Pons (tissue), 1 donor: ENCODE measurements at places on chromosomes 16 and 17.

DNA sequence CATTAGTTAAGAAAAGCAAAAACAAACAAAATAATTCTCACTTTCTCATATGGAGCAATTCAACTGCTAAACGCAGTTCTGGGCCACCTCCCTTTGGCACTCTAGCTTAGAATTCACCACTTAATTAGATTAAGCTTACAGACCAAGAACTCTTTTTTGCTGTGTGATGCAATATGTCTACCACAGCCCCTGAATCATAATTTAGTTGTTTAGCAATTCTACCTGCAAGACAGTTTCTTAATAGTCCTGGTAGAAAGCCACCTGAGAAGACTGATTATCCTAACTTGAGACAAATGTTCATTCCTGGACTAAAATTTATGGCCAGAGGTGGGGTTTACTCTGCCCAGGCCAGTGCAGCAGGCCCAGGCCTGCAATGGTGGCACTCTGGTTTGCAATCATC lies 205.9 kb downstream of the HS3ST3A1 start:
- no peak for DNase-seq

DNA sequence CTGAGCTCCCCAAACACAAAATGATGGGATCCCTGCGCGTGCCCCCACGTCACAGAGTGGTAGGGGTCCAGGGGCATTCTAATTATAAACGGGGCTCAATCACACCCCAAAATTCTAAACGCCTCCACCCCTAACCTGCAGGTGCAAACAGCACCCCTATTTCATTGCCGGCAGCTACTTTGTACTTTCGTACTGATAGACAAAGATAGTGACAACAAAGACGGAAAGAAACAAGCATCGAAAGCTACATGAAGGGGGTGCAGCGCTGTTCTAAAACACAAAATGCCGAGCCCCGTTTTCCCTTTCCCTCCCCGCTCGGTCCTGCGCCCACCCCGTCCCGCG lies 13.9 kb downstream of the MIS12 start:
- DNase-seq: no peak

GRCh38 chr17:1362065-1362848 lies 37.8 kb downstream of the YWHAE start:
- DNase-seq: peak; percentile 24

DNA sequence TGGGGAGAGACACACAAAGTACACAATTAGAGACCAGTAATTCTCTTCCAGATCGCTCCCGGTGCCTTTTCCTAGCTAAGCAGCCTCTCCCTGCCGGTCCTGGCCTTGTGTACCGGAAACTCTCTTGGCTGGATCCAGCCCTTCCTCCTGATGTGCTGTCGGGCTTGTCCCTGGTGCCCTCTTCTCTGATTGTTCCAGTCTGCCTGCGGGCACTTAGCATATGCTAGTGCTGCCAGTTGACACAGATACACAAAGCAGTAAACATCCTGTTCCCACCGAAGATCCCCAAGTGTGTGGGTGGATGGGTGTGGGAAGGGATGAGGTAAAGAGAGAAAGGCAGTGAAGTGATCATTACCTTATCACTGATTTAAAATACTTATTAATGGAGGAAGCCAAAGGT lies 9.7 kb downstream of the HS3ST3B1 start:
- no peak for DNase-seq

DNA sequence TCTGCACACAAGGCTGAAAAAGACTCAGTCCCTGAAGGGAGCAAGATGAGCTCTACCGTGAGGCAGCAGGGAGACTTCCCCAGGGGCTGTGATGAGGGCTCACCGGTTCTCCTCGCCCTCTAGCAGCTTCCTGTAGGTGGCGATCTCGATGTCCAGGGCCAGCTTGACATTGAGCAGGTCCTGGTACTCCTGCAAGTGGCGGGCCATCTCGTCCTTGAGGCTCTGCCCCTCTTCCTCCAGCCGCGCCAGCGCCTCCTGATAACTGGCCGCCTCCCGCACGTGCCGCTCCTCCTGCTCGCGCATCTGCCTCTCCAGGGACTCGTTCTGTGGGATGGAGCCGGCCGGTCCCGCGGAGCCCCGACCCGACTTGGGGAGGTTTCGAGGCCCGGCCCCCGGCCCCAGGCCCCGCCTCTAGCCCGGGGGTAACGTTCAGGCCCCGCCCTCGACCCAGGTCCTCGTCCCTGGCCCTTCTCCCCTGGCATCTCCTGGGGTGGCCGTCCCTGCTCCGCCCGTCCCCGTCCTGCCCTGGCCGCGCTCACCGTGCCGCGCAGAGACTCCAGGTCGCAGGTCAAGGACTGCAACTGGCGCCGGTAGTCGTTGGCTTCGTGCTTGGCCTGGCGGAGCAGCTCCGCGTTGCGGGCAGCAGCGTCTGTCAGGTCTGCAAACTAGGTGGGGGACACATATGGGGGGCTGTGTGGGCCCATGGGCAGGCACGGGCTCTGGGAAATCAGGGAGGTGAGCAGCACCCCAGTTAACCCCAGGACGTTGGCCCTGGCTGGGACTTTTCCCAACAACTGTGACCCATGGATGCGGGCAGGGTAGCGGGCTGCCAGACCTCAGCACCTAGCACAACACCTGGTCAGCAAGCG lies 3.9 kb downstream of the GFAP start:
- peak; percentile 36 for DNase-seq

- no peak for DNase-seq
These were observed 28.3 kb upstream of the CDC42EP4 start for GRCh38 chr17:73340093-73340596.

DNA sequence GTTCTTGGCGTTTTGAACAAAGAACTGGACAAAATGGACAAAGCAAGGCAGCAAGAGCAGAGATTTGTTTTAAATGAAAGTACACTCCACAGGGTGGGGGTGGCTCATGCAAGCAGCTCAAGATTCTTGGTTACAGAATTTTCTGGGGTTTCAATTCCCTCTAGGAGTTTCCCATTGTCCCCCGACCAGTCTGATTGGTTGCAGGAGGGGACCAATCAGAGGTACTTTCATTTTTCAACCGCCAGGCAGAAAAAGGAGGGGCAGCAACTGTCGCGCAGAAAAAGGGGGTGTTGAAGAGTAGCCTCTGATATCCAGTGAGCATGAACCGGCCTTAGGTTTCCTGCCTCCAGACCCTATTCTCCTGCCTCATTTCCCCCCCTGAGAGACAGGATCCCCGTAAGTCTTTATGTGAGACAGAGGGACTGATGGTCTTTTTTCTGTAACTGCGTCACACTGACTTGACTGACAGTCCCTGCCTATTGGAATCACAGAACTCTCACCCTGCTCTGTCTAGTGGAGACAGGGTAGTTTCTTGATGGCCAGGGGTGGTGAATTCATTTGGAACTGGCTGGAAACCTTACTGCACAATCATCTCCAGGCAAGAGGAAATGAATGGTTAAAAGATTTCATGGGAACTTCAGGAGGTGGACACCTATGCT lies 59.4 kb upstream of the ALOX12 start:
- DNase-seq: peak; percentile 77

- DNase-seq: no peak
These were observed 4.1 kb downstream of the NUFIP2 start for GRCh38 chr17:29289852-29290251.

DNA sequence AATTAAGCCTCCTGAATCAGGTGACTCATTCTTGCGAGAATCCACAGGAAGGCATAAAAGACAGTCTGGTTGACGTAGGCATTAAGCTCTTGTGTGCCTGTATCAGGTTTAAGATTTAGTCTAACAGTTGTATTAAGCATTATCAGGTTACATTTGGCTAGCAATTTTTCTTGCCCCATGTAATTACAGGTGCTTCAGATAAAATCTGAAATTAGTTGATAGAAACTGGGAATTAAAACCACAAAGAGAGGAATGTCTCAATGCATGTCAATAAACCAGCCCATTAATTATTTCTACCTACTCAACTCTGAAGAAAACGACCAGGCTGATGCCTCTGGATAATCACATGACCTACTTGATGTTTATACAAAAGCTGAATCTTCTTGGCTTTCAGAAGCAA lies 217.2 kb downstream of the CA10 start:
- no peak for DNase-seq

DNA sequence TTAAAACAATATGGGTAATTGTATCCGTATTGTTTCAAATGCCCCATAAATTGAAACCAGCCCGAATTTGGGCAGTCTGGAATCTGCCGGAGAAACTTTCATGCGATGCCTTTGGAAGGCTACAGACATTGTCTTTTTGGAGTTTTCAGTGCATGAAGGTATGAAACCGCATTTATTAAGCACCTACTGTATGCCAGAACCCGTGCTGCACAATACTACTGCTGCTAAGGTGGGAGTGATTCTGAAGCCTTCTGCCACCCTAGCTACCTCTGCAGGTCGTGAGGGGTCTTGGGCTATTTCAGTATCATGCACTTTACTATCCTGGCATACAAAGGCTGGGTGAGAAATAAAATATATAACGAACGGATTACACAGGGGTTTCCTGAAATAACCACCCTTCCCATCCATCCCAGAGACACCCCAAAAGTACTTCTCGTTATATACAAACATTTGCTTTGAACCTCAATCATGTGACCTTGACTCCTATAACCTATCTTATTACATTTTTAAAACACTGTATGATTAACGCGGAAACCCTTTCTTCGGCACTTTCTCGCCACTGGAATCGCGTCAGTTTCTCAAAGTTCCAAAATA lies 1.0 kb upstream of the MSI2 start:
- peak; percentile 36 for DNase-seq

DNA sequence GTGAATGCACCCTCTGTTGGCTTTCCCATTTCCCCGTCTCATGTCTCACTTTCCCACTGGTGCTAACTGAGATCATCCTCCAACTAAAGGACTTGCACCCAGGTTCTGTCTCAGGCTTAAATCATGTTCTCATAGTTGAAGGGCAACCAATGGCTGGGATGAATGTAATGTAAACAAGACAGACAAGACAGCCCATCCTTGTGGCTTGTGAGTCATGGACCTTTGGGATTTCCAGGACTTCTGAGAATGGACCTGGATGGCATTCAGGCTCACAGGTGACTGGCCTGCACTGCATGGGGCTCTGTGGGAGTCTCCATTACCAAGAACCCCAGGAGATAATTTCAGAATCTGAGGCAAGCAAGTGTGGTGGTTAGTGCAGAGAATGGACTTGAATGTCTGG lies 347.5 kb downstream of the HAPSTR1 start:
- no peak for DNase-seq

DNA sequence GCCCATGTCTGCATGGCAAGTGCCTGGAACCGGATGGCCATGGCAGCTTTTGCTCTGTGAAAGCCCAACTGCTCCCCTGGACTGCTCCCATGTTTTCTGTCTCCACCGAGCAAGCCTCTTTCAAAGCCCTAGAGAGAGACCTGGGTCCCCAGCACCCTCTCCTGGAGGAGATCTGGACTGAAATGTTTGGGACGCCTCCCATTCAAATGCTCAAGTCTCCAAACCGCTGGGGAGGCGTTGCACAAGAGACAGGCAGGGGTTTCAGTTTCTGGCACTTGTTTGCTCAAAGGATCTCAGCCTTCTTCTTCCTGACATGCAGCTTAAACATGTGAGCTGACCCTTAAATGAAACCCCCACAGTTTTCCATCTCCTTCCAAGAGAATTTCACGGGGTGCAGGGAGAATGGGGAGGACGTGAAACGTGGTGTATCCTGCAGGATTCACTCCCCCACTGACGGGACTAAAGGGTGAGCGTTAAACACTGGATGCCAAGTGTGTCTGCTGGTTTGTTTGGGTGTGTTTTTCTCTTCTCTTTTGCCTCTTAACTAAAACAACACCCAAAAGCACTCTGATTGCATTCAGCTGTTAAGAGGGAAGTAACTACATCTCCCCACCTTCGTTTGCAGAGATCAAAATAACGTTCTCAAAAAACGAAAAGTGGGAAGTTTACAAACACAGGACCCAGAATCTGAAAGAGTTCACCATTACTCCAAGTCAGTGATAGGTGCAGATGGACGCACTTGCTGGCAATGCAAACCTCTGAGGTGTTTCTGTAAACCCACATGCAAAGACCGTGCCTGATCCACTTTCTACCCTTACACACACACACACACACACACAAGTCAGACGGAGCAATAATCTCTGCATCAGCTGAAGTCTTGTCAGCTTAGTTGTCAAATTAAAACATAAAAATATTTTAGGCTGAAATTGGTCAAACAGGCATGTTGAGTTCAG lies 256.9 kb downstream of the C16orf95 start:
- DNase-seq: peak; percentile 10

- DNase-seq: no peak
These were observed 58.5 kb upstream of the CREBBP start for GRCh38 chr16:3938843-3939624.

- DNase-seq: no peak
These were observed 787 bp upstream of the CCL3L1 start for GRCh38 chr17:36197387-36197703.

- no peak for DNase-seq
These were observed 616.2 kb downstream of the MAF start for GRCh38 chr16:78984324-78984723.

DNA sequence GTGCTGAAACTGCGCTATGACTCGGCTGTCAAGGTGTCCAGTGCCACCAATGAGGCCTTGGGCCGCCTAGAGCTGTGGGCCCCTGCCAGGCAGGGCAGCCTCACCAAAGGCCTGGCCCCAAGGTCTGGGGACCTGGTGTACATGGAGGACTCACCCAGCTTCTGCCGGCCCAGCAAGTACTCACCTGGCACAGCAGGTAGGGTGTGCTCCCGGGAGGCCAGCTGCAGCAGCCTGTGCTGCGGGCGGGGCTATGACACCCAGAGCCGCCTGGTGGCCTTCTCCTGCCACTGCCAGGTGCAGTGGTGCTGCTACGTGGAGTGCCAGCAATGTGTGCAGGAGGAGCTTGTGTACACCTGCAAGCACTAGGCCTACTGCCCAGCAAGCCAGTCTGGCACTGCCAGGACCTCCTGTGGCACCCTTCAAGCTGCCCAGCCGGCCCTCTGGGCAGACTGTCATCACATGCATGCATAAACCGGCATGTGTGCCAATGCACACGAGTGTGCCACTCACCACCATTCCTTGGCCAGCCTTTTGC lies 25.0 kb downstream of the WNT9B start:
- no peak for DNase-seq

DNA sequence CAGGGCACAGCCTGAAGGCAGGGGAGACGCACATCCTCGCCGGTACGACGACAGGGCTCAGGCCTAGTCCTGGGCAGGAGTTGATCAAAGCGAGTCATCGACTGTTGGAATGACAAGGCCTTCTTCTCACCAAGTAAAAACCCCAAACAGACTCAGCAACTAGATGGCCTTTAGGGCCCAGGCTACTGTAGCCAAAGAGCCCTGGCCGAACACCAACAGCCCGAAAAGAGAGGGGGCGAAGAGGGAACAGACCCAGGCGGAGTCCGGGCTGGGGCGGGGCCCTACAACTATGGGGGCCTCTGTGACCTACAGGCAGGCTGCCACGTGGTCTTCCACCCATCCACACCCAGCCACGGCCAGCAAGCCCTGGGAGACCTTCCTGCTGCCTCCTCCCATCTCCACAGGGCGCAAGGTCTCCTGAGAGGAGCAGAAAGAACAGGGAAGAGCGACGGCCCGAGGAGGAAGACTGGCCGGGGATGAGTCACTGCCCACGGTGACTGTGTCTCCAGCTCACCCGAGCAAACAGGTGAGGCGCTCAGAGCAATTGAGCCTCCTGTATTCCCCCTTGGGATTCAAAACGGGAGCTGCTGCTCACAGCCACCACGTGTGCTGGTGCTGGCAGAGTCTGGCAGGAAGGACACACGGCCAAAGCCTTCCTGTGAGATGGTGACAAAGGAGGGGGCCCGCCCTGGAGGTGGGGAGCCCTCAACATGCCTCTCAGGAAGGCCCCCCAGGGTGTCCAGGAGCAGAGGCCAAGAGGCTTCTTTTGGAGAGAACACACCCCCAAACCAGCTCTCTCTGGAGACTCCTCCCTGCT lies 17.7 kb downstream of the SLC16A3 start:
- DNase-seq: no peak
